ENCODE measurements at places on chromosomes 1 and 21.

- DNase-seq: no peak
These were observed 663 bp downstream of the ACOT7 start for GRCh38 chr1:6392809-6393399.

GRCh38 chr1:202405928-202406327 is 57.4 kb downstream of the PPP1R12B start:
- DNase-seq: no peak

- no peak for DNase-seq
These were observed 16.7 kb downstream of the CHD5 start for GRCh38 chr1:6163191-6163972.

GRCh38 chr1:92447033-92447681 is 39.6 kb downstream of the GFI1 start:
- DNase-seq: no peak

GRCh38 chr1:158685085-158685484 is 1.4 kb downstream of the SPTA1 start:
- no peak for DNase-seq

DNA sequence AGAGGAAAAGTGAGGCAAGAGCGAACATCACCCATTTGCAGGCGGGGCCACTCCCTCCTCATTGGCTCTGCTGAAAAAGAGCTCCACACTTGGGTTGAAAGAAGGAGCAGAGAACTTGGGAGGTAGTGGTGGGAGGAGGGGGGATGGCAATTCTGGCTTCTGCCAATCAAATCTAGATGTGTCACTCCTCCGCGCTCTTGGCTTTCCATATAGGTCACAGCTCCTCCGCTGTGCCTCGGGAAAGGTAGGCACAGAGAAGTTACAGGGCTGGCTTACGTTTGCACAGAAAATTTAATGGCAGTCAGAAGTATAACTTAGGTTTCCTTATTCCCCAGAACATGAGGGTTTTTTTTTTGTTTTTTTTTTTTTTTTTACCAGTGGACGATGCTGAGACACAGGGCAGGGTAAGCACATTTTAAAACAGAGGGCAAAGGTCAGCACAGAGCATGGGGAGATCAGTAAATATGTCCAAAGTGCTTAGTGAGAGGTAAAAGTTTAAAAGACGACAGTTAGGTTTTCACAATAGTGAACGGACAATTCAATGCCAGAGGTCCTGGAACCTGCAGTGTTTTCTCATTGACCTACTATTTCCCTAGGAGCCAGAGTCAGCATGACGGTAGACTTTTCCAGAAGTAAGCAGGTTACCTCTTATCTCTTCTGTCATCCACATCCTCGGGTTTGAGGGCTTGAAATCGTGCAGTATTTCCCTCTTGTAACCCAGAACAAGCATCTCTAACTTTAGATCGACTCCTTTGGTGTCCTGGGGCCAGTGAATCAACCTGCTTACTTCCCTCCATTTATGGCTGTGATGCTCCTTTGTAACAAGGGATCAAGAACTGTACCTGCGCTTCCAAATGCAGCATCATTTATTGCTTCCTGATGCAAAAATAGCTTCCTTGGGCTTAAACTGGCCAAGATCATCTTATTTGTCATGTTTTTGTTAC is 258.9 kb upstream of the PROX1 start:
- DNase-seq: no peak

DNA sequence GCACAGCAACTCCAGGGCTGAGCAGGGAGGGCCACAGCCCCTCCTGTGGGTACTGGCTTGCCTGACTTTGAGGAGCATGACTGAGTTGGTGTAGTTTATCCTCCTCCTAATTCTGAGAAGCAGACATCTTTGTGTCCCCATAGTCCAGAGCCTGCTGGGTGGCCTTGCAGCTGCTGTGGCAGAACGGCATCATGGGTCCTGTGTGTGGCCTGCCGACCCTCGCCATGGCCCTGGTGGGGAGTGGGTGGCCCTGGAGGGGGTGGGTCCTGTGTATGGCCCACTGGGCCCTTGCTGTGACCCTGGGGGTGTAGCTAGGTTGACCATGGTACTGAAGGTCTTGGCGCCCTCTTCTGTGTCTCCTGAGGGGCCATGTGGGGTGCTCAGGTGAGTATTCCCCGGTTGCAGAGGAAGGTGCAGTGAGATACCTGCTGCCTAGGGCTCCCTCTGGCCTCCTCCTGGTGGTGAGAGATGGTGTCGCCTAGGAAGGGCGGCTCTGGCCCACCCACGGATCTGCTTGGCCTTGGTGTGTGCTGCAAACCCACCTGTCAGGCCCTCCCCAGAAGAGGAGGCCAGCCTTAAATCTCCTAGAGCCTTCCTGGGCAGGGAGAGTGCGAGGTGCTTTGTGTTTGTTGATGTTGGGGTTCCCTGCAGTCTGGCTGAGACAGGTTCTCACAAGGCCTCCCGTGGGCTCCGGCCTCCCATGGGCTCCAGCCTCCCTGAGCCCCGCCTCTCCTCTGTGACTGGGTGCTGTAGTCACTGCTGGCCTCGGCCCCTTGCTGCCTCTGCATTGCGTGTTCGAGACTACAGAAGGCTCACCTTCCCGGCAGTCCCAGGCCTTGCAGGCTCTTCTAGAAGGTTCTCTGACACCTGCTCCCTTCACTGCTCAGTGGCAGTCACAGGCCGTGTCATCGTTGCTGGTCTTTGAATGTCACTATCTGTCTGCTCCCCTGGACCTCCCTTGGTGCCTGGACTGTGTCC is 7.8 kb downstream of the SNAP47 start:
- DNase-seq: no peak

GRCh38 chr1:74486036-74486435 is 26.4 kb downstream of the LRRC53 start:
- no peak for DNase-seq

GRCh38 chr21:37176716-37177115 is 90.4 kb downstream of the VPS26C start:
- no peak for DNase-seq

DNA sequence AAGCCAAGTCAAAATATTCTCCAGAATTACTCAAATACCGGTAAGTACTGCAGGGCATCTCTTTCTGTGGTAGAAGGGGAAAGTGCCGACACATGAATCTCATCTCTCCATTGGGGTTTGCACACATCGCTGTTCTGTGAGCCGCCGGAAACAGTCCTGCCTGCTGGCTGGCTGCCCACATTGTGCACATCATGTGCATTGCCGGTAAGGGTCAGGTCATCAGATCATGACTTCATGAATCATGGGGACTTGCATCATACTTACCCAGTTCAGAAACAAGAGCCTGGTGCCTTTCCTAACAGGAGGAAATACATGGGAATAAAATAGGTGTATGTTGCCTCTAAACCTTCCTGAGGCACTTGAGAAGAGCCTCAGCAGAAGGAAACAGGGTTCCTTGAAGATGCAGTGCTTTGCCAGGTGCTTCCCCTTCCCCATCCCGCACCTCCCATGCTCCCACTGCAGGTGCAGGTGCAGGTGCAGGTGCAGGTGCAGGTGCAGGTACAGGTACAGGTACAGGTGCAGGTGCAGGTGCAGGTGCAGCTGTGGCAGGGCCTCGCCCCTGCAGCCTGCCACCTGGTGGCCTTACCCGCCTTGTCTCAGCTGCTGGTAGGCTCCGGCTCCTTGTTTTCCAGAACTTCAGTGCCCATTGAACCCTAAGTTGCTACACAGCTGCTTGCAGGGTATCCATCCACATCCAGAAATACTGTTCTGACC is 26.5 kb downstream of the GPR137B start:
- no peak for DNase-seq
